A172 (cell line): ENCODE measurements at places on chromosomes 1 and 21.

DNA sequence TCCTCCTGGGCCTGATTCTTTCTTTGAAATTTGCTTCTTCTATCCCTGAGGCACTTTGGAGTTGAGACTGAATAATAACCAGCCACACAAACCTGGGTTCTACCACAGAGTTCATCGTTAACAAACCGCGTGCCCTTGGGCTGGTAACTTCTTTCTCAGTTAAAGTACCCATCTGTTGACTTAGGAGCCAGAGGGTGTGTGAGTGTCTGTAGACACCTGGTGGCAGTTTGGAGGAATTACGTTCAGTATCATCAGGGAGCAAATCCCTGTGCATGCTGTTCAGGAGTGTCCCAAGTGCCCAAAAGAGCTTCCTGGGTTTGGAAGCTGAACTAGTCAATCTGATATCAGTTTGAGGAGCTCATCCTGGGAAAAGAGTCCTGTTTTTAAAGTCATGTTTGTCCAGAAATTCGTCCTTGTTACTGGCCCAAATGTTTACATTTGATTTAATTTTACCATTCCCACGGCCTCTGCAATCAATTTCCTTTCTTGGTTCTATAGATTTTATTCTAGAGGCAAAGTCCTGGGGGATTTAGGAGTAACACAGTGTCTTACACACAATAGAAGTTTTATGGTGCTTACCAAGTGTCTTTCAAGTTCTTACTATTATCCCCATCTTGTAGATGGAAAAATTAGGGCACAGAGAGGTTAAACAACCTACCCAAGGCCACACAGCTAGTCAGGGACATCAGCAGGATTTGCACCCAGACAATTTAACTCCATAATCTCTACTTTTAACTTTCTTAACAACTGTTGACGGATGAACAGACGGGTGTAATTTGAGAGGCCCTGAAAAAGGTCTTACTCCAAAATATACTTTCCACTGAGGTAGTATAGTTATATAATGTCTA is 26.7 kb upstream of the RPTN start:
- DNase-seq = peak; percentile 80

DNA sequence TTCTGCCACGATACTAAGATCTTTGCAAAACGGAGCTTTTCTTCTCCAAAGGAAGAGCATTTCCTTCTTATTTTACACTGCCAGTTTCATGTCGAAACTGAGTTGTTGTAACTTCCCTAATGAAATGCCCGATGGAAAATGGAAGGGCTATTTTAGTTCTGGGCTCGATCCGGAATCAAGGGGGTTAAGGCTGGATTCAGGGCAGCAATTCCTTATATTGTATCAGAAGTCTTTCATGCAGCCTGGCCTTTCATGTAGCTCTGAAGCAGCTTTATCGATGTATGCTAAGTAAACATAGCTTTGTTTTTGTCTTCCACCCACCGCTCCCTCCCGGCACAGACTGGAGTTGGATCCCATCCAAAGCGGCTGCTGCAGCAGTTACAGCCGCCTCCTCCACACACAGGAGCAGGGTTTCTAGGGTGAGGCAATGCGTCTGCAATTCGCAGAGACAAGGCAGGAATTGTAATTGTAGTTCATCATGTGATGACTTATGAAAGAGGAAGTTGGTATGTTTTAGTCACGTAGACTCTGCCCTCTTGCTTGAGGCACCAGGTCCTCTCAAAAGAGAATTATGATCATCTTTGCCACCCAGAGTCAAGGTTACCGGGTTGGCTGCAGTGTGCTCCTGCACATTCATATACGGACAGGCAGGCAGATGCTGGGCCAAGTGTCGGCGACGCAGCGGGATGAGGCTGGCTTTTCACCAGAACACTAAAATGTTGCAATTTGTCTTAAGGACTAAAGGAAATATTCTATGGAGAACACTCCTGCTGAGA is 2.6 kb upstream of the IRF2BP2 start:
- DNase-seq = peak; percentile 99

DNA sequence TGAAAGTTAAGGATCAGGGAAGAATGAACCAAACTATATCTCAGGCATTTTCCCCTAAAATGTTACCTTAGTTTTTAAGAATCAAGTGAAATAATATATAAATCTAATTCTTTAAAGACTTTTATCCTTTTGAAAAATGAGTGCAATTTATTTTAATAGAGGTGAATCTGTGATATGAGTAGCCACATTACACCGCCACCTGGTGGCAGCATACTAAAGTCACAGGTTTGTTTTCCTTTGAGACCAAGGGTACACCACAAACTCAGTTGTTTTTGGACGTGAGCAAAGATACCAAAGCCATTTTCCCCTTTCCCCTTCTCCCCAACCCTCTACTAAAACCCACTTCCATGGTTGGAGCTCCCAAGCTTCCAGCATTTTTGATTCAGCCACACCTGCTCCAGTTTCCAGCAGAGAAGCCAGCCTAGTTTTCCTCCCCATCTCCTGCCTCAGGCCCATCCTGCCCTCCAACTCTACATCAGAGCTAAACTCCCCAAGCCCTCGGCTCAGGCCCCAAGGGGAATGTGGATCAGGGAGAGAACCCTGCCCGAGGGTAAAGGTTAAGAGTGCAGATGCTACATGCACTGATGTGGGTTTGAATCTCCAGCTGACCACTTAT is 22.9 kb upstream of the LDLRAP1 start:
- peak; percentile 42 for DNase-seq

GRCh38 chr1:166133276-166133841 is 33.4 kb downstream of the FAM78B start:
- no peak for DNase-seq

DNA sequence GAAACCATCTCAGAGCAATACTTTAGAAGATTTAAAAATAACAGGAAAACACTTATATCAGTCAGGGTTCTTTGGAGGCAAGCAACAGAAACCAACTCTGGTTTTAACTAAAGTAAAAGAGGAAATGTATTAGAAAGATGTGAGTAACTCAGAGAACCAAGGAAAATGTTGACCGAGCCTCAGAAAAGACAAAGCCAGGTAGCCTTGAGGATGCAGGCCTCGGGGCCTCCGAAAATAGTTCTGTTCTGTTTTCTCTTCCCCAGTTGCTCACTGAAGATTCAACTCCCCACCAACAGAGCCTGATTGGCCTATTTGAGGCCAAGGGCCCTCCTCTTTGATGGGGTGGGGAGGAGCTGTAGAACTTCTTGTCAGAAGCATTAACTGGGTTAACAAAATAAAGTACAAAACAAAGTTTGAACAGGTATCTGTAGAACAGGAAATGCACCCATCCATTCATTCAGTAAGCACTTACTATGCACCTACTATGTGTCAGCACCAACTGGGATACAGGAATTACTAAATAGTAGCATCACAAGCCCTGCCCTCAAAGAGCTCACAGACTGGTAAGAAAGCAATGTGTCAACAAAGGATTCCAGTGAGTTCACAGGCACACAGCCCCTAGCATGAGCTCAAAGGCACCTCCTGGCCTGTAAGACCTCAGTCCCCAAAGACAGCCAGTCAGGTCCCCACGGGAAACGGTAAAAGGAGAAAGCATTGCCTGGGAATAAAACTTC is 12.6 kb downstream of the SLAMF8 start:
- no peak for DNase-seq

DNA sequence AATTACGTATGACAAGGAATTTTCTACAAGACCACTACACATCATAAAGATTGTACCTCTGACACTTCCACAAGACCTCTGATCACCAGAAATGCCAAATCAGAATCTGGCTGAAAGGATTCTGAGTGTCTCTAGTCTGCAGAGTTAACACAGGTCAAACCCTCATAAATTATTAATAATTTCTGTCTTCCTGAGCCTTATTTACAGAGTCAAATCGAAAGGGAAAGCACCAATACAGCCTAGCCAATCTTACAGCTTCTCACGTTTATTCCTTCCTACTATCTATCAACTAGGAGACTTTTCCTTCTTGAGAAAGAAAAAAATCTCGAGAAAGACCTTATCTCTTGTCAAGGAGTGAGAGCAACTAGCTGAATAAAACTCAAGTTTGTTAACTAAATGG is 2151.6 kb downstream of the MRPL39 start:
- no peak for DNase-seq

- no peak for DNase-seq
These were observed 987.7 kb downstream of the TTLL7 start for GRCh38 chr1:83011265-83011664.

DNA sequence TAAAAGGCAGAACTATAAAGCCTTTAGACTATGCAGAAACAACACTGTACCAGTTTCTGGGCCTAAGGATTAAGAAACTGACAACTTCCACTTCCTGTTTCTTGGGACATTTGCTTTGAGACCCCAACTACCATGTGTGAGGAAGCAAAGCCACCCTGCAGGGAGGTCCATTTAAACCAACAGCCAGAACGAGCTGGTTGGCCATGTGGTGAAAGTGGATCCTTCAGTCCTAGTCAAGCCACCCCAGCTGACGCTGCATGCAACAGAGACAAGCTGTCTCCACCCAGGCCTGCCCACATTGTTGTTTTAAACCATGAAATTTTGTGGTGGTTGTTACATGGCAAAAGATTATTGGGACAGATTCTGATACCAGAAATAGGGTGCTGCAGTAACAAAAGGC is 31.8 kb upstream of the SLFNL1 start:
- no peak for DNase-seq

- DNase-seq = no peak
These were observed 11.4 kb downstream of the FASLG start for GRCh38 chr1:172670316-172670715.

GRCh38 chr1:204384636-204385352 is 25.1 kb upstream of the PLEKHA6 start:
- DNase-seq = peak; percentile 63

DNA sequence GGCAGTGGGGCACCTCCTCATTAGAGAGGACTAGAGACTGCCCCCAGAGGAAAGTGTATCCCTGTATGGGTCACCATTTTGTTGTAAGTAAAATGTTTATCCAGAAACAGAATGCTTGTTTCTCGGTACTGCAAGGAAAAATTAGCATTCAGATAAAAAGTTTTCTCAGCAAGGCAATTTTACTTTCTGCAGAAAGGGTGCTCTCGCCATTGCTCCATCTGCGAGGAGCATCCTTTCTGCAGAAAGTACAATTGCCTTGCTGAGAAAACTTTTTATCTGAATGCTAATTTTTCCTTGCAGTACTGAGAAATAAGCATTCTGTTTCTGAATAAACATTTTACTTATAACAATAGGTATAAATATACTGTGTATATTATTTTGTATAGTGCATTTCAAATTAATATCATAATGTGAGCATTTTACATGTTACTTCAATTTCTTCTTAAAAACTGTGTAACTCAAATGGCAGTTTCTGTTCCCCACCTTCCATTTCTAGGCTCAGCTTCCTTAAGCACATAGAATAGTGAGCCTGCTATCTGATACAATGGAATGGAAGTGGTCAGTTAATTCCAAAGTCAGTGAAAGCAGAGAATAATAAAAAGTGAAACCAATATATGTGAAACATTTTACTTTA is 76.5 kb upstream of the DESI2 start:
- DNase-seq = no peak

DNA sequence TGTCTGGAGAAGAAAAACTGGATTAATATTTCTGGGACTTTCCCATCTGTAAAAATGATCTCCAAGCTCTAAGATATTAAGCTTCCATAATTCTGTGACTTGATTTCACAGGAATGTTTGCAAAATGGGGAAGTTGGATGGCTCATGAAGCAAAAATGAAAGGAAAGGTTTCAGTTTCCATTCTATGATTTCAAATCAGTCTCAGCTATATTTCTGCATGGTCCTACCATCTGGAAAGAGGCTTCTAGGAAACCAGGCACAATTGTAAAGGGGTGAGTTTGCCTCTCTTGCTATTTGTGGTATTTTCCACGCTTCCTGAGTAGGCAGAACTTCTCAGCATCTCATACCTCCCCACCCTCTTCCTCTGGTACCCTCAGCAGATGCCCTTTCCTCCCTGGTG is 22.4 kb upstream of the ACTN2 start:
- peak; percentile 19 for DNase-seq

GRCh38 chr1:238329671-238330070 is 438.9 kb upstream of the ZP4 start:
- no peak for DNase-seq

DNA sequence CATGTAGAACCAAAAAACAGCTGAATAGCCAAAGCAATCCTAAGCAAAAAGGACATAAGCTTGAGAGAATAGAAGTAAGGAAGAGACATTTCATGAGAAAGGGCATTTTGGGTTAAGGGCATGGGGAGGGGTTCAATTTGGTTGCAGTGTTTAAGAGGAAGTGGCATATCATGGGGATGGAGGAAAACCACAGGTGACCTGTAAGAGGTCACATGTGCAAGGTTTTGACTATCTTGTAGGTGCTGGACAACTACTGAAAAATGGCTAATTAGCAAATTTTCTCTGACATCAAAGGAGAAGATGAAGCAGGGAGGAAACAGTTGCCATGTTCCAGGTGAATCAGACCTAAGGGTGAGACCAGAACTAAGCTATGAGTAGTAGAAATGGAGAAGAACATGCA is 31.3 kb upstream of the ROR1 start:
- DNase-seq = no peak

- no peak for DNase-seq
These were observed 2.4 kb upstream of the PROX1 start for GRCh38 chr1:213985209-213986019.

DNA sequence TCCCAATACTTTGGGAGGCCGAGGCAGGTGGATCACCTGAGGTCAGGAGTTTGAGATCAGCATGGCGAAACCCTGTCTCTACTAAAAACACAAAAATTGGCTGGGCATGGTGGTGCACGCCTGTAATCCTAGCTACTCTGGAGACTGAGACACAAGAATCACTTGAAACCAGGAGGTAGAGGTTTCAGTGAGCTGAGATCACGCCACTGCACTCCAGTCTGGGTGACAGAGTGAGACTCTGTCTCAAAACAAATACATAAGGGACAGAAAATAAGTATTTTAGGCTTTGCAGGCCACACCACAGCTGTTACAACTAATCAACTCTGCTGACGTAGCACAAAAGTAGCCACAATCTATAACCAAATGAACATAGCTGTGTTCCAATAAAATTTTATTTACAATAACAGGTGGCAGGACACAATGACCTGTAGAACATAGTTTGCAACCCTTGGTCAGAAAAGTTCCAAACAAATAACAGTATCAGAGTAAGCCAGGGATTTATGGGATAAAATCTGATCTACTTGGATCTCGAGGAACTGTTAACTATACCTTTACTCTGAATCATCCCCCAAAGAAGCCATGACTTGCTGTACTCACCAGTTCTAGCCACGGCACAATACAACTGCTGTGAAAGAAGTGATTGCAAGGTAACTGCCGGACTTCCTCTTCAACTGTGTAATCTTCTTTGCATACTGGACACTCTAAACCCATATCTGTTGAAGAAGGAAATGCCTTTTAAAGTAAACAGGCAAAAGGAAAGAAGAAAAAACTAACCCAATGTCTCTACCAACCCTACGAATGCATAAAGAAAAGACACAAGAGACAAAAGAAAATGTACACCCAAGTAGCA is 28.3 kb downstream of the CD160 start:
- DNase-seq = no peak

DNA sequence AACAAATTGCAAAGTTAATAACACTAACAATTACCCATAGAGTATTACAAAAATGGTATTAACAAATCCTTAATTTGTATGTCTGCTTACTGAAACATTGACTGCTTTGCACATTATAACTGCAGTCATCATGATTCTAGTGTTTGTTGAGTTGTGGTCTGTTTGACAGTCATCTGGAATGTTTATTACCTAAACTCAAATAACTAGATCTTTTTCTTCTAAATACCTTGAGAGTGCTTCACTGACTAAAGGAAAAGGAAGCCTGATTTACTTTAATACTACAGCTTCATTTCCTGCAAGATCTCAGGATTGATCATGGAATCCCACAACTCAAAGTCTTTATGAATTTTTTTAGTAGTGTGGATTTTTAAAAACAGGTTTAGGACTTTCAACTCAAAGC is 70.0 kb downstream of the HMCN1 start:
- peak; percentile 6 for DNase-seq

GRCh38 chr1:203058676-203058935 is 27.2 kb downstream of the MYOG start:
- no peak for DNase-seq
